ENCODE measurements at places on chromosomes 1 and 21.

- no peak for DNase-seq
Observed at GRCh38 chr1:150005606-150006005, 4.9 kb downstream of the OTUD7B start.

DNA sequence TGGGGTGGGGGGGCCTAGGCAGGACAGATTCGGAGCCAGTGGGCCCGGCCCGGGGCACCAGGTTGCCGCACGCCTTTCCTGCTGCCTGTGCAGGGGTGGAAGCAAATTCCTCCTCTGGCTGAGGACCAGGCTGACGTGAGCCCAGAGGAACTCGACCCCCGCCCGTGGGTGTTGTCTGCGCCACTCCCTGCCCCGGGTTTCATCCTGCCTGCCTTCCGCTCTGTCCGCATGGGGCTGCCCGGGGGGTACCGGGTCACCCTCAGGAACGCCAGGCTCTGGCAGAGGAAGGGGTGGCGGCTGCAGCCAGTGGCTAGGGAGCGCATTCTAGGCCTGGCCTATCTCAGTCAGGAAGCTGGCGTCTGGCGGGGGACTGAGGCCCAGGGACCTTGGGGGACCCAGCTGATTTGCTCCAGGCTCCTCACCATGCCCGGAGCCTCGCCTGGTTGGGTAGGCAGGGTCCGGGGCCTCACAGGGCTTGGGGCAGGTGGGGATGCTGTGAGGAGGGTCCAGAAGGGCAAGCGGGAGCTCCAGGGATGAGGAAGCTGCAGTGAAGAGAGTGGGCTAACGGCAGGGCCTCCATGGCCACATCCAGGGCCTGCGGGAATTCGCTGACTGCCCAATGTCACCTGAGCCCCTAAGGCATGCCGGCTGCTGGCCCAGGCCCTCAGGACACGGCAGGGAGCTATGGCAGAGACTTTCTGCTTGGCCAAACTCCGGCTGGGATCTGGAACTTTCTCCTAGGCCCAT is 2.4 kb upstream of the IBA57 start:
- DNase-seq = no peak

DNA sequence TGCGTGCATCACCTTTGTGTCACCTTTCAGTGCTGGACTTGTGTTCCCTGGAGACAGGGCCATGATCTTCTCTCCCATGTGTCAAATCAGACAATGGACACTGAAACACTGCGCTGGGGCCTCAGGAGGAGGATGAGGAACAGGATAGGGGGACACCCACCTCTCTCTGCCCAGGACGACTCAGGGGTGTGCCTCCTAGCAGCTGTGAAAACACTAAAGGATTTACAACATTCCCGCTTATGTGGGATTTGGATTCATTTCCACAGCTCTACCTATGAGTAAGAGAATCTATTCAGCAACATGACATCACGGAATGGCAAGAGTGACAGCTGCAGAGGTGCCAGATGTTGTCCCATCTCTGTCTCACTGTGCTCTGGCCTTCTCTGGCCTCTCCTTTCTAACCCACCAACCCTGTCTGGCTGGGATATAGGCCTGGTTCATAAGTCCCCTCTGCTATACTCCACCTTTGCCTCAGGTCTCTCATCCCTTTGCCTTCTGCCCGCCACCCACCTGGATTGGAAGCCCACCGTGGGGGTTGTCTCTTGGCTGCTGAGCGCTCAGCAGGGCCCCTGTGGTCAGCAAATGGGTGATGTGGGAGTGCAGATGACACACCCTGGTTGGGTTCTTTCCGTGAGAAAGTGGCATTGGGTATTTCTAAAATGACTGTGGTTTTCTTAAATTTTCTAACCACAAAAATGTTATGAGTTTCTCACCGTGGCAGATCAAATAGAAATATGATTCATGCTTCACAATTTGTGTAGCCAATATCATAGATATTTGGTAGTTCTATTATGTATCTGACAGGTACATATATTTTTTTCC is 47.1 kb upstream of the TLR5 start:
- DNase-seq = no peak

GRCh38 chr21:28426545-28426944 is 566.1 kb downstream of the LTN1 start:
- DNase-seq = no peak

GRCh38 chr1:167503626-167504466 is 14.5 kb downstream of the CD247 start:
- no peak for DNase-seq

- no peak for DNase-seq
Observed at GRCh38 chr21:16540966-16541727, 811.4 kb downstream of the USP25 start.

DNA sequence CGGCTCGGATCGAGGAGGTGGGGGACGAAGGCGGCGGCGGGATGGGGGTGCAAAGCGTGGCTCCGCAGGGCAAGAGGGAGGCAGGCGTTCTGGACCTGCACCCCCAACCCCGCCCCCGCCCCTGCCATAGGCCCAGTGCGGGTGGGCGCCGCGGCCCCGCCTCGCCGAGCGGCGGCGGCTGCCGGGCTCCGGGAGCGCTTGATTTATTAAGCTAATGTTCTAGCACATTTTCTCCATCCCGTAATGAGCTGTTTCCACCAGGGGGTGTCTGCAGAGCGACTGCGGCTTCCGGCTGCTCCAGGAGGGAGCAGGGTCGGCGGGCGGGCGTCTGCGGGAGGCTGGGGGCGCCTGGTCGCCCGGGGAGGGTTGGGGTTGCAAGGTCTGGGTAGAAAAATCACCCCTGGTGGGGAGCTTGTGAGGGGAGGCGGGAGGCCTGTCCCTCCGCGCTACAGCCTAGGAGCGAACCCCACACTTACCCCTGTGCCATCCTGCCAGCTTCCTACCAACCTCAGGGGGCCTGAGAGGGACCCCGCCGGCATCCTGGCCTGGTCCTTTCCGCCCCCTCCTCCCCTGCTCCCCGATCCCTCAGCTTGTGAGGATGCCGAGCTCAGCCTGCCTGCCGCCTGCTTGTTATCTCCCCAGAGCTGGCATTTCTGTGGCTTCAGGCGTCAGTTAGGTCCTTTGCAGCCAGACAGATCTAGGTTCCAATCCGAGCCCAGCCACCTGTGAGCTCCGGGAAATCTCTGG is 48.5 kb upstream of the ACOT11 start:
- DNase-seq = no peak

GRCh38 chr1:11188381-11188780 is 774 bp upstream of the ANGPTL7 start:
- DNase-seq = no peak

- DNase-seq = no peak
Observed at GRCh38 chr1:181469829-181470228, 13.5 kb upstream of the CACNA1E start.

GRCh38 chr1:232586679-232587078 is 43.3 kb downstream of the SIPA1L2 start:
- no peak for DNase-seq
